ENCODE measurements at places on chromosomes 6 and 20.
A peak's percentile ranks its signal among the peaks of the same experiment; 100 is the strongest.

DNA sequence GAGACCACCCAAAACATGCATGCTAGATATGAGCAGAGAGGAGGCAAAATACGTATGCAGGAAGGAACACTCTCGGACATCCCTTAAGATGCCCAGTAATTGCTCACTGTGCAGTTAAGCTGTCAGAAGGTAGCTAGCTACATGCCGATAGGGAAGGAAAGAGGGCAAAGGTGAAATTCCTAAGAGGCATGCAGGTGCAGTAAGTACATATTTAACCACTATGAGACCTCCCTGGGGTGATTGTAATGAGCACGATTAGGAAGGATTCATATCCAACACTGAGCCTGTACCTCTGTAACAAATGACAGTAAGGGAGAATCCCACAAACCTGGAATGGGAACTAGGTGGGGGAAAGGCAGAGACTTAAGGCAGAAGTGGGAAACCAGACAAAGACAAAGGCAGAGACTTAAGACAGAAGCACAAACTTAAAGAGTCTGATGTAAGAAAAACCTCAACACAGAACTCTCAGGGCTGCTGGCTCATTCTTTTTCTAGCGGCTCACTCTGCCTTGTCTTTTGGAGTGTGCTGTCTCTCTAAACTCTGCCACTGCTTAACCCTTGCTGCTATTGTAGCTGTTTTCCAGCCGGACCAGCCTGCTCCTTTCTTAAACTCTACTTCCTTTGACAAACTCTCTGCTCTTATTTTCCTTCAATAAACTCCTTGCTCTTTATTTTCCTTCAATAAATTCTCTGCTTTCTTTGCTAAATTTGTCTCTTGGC is 148.1 kb downstream of the UBE3D start:
- DNase-seq: no peak

GRCh38 chr6:70166088-70166958 is 136.6 kb downstream of the COL9A1 start:
- no peak for DNase-seq

DNA sequence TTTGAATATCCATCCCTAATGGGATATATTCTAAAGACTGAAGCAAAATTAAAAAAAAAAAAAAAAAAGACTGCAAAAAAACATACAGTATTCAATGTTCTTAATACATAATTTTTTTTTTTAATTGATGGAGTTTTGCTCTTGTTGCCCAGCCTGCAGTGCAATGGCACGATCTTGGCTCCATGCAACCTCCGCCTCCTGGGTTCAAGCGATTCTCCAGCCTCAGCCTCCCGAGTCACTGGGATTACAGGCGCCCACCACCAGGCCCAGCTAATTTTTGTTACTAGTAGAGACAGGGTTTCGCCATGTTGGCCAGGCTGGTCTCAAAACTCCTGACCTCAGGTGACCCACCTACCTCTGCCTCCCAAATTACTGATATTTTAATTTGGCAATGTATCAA is 29.3 kb downstream of the RANBP9 start:
- DNase-seq: no peak

GRCh38 chr6:118584911-118585310 is 36.8 kb downstream of the PLN start:
- no peak for DNase-seq

- DNase-seq: no peak
These were observed 217.6 kb upstream of the PDE10A start for GRCh38 chr6:165880686-165881085.

DNA sequence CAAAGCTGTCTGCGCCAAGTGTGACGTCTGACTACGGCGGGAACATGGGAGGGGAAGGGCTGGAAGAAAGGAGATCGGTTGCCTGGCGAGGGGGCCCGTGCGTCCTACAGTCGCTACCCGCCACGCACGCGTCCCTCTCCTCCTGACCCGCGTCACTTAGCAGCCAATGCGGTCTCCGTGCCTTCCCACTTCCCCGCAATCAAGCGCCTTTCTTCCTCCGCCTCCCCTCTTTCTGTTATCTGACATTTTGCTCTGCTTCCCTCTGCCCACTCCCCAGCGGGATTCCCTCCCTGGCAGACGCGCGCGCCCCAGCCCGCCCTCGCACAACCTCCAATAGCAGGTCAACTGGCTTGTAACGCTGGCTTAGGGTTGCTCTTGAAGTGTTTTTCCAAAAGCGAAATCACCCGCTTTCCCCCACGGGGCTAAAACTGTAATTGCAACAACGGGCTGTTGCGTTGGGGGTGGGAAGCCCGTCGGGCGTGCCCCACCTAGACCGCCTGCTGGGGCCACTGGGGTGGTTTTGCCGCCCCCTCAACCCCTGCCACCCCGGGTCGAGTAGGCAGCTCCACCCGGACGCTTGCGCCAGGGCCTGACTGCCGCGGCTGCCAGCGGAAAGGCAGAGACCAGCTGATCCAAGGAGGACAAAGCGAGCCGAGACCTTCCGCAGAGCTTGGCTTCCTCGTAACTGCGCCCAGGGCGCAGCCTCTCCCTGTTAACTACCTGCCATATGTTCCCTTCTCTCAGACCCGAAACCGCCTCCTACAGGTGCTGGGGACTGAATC is 6.2 kb upstream of the SOX4 start:
- DNase-seq: no peak

- DNase-seq: no peak
These were observed 53.0 kb upstream of the TCF21 start for GRCh38 chr6:133835901-133836300.

DNA sequence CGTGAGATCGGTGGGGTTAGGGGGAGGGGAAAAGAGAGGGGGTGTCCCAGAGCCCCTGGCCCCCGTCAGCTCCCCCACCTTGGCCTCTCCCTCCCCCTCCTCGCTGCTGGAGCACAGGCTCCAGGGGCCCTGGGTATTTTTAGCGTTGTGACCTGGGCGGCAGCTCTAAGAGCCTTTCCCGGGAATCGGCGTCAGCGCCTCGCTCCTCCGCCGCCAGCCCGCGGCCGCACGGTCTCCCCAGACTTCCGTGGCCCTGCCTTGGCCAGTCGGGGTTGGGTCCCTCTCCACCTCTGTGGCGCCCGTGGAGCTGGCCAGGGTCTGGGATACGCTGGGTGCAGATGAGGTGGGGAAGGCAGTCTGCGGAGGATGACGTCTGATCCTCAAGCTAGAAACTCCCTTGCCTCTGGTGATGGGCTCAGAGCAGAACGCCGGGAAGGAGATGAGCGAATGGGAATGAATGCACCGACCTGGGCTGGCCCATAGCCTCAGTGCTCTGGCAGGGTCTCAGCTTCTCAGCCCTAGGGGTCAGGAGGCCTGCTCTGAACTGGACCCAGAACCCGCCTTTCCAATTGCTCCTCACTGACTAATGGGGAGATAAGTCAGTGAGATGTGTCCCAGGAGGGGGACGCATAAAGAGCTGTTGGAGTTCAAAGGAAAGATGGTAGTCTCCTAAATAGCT is 883 bp upstream of the DBNDD2 start:
- no peak for DNase-seq

DNA sequence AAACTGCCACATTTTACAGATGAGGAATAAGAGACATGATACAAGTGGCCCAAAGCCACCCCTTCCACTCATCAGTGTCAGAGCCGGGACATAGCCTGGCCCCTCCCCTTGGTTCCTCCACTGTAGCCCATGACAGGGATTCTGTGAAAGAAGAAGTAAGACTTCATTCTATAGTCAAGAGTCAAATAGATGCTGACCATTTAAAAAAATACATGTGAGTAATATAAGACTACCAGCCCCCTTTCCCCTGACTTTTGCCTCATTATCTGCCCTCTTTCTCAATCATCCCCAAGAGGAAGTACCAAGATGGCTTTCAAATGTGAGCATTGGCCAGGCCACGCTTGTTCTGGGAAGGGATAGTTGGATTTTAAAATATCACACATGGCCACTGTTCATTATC is 57.8 kb upstream of the TAB2 start:
- no peak for DNase-seq

DNA sequence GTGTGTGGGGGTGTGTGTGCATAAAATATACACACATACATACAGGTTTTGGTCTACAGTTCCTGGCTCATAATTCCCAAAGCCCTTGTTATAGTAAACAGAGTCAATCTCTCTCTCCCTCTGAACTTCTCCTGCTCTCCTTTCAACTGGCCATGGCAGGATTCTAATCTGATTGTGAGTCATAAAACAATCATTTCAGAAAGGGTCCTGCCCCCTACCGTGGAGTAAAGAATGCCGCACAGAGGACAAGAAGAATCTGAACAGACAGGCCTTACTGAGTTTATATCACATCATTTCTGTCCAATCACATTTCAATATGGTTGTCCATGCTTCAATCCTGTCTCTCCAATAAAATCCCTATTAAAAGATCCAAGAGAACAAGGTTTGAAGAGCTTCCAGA is 416.9 kb downstream of the FRK start:
- DNase-seq: no peak

GRCh38 chr6:73523434-73524123 is 2.7 kb upstream of the EEF1A1 start:
- peak; percentile 53 for DNase-seq

DNA sequence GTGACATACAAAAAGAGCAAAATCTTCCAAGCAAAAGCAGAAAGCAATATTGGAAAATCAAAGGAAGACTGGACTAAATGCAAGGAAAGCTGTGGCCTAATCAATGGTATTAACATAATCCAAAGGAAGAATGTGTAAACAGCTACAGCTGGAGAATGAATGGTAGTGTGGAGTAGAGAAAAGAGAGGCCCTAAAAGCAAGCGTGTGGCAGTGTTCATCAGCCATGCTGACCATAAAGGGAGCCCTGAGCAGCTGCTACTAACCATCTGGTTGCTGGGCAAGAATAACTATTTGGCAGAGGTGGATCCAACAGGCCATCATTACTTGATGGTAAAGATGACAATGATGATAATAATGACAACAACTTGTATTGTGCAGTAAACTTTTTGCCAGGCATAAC is 148.5 kb upstream of the BEND6 start:
- no peak for DNase-seq

GRCh38 chr6:32932132-32932868 is 8.5 kb downstream of the HLA-DMB start:
- DNase-seq: no peak

DNA sequence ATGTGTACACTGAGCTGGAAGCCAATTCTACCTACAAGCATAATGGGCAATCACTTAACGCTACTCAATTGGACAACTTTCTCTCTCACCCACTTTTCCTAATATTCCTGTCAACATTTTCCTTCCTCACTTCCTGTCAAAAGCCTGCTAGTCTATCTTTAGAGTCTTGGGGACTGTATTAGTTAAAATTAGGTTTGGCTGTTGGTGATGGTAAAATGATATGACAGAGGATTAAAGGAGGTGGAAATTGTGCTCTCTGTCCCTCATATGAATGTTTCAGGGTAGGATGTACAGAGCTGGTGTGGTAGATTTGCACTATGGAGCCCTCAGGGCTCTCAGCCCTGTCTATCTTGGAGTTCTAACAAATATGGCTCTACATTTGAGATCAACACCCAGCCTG is 129.7 kb downstream of the CEP57L1 start:
- no peak for DNase-seq

DNA sequence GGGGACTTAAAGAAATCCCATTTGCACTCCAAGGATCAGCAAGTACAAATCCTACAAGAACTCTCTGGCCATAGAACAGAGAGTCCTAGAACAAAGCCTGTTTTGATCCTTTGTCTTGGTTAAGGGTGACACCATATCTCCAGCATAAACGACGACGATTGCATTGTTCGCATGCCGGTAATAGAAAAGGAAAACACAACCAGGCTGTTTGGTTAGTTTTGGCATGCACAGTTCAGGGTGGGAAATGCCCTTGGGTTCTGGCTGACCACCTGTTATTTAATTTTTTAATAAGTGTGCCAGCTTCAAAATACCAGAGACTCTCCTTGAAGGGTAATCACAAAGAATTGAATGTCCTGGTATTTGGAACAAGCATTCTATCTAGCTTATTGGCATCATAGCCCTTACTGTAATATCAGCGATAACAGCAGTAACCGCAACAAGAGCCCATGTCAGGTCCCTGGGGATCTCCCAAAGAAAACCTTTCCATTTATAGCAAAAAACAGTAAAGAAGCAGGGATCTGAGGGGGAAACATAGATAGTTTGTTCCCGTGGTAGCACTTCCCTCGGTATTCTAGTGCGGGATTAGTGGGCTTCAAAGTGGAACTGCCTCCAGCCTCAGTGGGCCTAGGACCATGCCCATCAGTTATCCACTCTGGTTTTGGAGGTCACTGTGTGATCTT is 77.1 kb downstream of the TMEM170B start:
- no peak for DNase-seq

DNA sequence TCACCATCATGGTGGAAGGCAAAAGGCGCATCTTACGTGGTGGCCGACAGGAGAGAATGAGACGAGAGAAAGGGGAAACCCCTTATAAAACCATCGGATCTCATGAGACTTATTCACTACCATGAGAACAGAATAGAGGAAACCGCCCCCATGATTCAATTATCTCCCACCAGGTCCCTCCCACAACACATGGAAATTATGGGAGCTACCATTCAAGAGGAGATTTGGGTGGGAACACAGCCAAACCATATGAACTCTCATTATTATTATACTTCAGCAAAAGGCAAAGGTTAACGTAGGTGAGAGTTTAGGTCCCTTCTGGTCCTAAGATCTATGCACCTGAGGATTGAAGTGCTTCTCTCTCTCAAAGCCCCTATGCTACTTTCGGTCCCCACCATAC is 2.4 kb upstream of the PFDN4 start:
- DNase-seq: no peak

DNA sequence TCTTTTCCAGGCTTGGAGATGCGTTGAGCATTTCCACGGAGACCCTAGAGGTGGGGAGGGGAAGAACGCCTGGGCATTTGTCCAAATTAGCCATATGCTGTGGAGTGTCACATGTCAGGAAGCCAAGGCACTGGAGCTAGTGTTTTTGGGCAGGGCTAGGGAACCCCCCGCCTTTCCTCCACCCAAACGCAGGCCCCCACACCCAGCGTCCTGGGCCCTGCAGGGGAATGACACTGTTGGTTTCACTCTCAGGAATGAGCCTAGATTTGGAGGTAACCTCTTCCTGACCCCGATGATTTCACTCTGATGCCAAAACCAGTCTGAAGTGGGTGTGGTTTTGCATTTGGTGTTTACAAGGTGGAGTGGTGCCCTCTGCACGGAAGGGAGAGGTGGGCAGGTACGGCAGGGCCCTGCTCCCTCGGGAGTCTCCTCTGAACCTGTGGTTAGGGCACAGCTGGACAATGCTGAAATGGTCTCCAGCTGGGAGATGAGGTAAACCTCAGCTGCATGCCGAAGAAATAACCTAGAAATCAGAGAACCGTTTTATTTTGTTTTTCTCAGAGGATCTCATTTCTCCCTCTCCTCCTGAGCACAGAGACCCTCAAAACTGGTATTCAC is 29.5 kb downstream of the MTHFD1L start:
- no peak for DNase-seq

DNA sequence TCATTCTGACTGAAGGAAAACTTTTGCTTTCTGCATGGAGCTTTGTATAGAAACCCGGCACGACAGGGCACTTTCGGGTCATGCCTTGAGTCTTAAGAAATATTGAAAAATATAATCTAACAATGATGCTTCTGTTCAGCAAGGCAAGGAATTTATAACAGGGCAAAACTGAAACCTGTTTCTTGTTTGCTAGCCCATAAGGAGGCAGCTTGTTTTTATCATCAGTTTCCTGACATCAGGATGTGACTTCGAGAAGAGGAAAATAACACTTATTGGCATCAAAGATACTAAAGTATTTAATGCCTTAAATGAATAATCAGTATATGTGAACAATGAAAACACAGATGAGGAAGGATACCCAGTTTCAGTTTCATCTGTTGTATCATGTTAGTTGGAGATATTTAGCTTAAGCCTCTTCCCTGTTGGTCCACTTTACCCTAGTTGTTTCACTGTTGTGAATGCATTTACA is 146.5 kb downstream of the CDKAL1 start:
- no peak for DNase-seq

- DNase-seq: no peak
These were observed 72.4 kb downstream of the HFE start for GRCh38 chr6:26159357-26160273.

GRCh38 chr20:2521369-2522305 is 12.9 kb upstream of the ZNF343 start:
- no peak for DNase-seq

Measured in activated T-helper 1 cell treated with anti-CD3 and anti-CD28 coated beads, Interleukin-2, amount 50 U/mL, for 16 hours (primary cell).